Brain (organoid and tissue), 16 donors: ENCODE measurements at places on chromosomes 3 and 15. TPM values are rescaled to one million over a fixed set of nuclear protein-coding genes. Genes with fewer than 3 reads are reported as not detected.

PTH1R gene
- polyA plus RNA-seq, result 10.9 TPM

HHLA2 gene
- not detected for polyA plus RNA-seq

LEKR1 gene
- polyA plus RNA-seq, result 0.48 TPM

TRIM71 gene
- 0.10 TPM for polyA plus RNA-seq

CCRL2 gene
- polyA plus RNA-seq, result 0.53 TPM

NEK10 gene
- polyA plus RNA-seq, result 0.20 TPM

STRIT1 gene
- polyA plus RNA-seq, result not detected

PCSK6 gene
- 31.9 TPM for polyA plus RNA-seq

CFAP91 gene
- polyA plus RNA-seq, result 2.1 TPM

FSTL1 gene
- 22.5 TPM for polyA plus RNA-seq

CLDN1 gene
- polyA plus RNA-seq, result 0.44 TPM

HTR3D gene
- polyA plus RNA-seq, result not detected

RLBP1 gene
- 1.1 TPM for polyA plus RNA-seq

KNL1 gene
- 4.8 TPM for polyA plus RNA-seq

ABI3BP gene
- 4.3 TPM for polyA plus RNA-seq

RASGRP1 gene
- polyA plus RNA-seq, result 1.3 TPM

SUSD5 gene
- polyA plus RNA-seq, result 2.4 TPM

POLR2M gene
- polyA plus RNA-seq, result 17.1 TPM

IMPG2 gene
- not detected for polyA plus RNA-seq

LRRC34 gene
- polyA plus RNA-seq, result 2.9 TPM

SAMD7 gene
- not detected for polyA plus RNA-seq

CHRNB4 gene
- polyA plus RNA-seq, result 1.5 TPM

COL6A6 gene
- not detected for polyA plus RNA-seq

GABRA5 gene
- polyA plus RNA-seq, result 12.5 TPM

SLC15A2 gene
- 2.9 TPM for polyA plus RNA-seq

EDEM1 gene
- polyA plus RNA-seq, result 1.4 TPM

TUSC7 gene
- not detected for polyA plus RNA-seq

GABRB3 gene
- 61.1 TPM for polyA plus RNA-seq

AKAP13 gene
- polyA plus RNA-seq, result 31.8 TPM

SLC28A1 gene
- not detected for polyA plus RNA-seq

KLHL24 gene
- 16.8 TPM for polyA plus RNA-seq

MST1R gene
- polyA plus RNA-seq, result 1.6 TPM

HIGD2B gene
- polyA plus RNA-seq, result not detected

SLCO3A1 gene
- polyA plus RNA-seq, result 43.3 TPM

PLAAT1 gene
- 4.4 TPM for polyA plus RNA-seq

AADAC gene
- polyA plus RNA-seq, result not detected

SHC4 gene
- 0.78 TPM for polyA plus RNA-seq

CILP gene
- polyA plus RNA-seq, result not detected

SLC22A14 gene
- not detected for polyA plus RNA-seq

RPP14 gene
- polyA plus RNA-seq, result 4.1 TPM

LRRC31 gene
- polyA plus RNA-seq, result not detected

HDDC3 gene
- polyA plus RNA-seq, result 19.8 TPM

SNX22 gene
- polyA plus RNA-seq, result 13.4 TPM

SLC7A14 gene
- 5.9 TPM for polyA plus RNA-seq
